CD4-positive, alpha-beta T cell treated with Interleukin-17A for 1 hour (primary cell): ENCODE measurements at places on chromosomes 5 and 9.

- no peak for DNase-seq
Observed at GRCh38 chr9:87585123-87585855, 87.6 kb downstream of the DAPK1 start.

- DNase-seq = no peak
Observed at GRCh38 chr5:118236108-118236849, 752.1 kb downstream of the DTWD2 start.

DNA sequence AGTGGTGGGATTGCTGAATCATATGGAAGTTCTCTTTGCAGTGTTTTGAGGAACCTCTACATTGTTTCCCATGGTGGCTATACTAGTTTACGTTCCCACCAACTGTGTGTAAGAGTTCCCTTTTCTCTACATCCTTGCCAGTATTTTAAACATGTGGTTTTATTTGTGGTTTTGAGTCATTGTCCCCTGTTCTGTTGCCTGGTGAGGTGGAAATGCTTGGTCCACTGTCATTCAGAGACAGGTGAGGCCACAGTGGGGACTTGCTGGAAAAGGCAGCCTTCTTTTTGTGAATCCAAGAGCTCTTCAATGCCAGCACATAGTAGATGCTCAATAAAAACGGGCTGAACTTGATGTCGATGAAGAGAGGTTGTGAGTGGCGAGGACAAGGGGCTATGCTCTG lies 44.2 kb downstream of the SH3PXD2B start:
- peak; percentile 10 for DNase-seq

DNA sequence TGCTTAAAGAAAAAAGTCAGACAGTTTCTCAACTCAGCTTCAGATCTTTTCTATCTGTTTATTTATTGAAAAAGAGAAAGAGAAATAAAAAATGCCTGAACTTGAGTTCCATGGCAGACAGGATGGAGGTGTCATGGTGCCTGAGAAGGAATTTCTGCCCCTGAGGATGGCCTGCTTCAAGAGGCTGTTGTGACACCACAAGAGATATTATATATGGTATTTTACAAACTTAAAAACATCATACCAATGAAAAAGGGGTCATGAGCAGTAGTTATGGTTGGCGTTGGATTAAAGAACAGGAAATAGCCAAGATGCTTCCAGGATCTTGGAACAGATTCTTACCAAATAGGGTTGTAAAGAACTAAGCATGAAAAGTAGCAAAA lies 344.6 kb downstream of the GLIS3 start:
- DNase-seq = no peak

DNA sequence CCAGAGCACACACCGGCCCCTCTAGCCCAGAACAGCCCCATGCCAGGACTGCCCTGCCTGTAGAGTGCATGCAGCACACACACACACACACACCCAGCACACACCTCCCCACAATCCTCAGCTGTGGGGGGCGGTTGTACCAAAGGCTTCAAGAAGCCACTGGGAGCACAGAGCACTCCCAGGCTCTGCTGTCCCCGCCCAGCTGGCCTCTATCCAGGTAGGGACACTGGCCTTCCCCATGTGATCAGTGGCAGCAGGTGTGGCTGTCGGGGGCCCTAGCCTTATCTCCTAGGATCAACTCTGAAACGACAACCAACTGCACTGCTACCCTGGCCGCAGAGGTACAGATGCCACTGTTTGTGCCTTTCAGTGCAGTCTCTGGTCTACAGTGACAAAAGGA lies 2.0 kb downstream of the ANAPC2 start:
- DNase-seq = no peak

GRCh38 chr9:13205824-13206223 lies 73.7 kb downstream of the MPDZ start:
- no peak for DNase-seq

- no peak for DNase-seq
Observed at GRCh38 chr5:122137702-122138101, 8.4 kb downstream of the ZNF474 start.

- DNase-seq = peak; percentile 12
Observed at GRCh38 chr5:7754997-7755596, 95.8 kb downstream of the CFAP90 start.

DNA sequence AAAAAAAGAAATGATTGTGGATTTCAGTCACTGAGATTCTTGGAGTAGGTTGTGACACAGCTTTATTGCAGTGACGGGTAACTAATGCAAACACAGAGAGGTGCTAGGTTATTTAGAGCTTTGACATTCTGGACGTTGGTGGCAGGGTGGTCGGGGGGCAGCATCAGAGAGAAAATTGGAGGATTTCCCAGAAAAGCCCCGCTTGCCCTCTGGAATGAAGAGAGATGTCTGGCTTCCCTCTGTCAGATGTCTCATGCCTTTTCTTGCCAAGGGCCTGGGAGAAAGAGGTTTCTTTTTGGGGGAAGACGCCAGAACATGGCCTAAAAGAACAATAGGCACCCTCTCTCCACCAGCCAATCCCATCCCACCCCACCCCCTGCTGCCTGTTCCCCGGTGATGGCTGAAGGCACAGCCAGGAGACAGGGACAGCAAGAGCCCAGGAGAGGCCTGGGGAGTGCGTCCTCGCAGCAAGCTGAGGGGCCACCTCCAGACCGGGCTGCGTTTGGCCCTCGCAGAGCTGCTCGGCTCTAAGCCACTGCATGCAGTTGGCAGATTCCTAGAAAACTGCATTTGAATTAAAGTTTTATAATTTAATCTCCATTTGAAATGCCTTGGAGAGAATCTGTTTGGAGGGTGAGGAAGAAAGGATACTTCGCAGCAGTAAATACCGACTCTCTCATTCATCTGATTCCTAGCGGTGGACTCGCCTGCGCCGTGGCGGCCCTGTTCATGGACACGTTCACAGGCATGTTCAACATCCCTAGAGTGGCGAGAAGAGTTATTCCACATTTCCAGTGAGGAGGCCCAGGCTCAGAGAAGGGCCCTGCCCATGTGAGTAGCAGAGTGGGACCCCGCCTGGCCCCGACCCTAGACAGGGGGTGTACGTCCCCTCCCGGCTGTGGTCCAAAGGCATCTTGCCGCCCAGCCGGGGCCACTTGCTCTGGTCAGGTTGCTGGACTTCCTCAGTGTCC lies 55.7 kb downstream of the TSPAN17 start:
- no peak for DNase-seq

- DNase-seq = no peak
Observed at GRCh38 chr9:79382044-79382443, 189.7 kb upstream of the TLE4 start.

- no peak for DNase-seq
Observed at GRCh38 chr5:154478752-154479159, 729 bp upstream of the HAND1 start.

- no peak for DNase-seq
Observed at GRCh38 chr9:123816817-123817472, 113.0 kb downstream of the DENND1A start.

DNA sequence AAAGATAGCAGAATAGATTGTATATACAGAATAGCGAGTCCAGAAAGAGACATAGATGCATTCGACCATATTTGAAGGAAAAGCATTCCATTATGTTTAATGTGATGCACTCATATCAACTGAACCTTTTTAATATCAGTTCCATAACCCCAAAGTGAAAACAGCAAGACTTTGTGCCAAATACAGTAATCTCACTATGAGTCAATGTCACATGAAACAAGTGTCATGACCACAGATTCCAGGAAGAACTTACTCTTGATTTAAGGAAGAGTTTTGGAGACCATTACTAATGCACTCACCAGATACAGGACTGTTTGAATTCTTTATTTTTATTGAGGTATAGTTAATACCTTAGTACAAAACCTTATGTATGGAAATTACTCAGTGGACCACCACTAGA lies 220.5 kb downstream of the SH3GL2 start:
- DNase-seq = no peak

DNA sequence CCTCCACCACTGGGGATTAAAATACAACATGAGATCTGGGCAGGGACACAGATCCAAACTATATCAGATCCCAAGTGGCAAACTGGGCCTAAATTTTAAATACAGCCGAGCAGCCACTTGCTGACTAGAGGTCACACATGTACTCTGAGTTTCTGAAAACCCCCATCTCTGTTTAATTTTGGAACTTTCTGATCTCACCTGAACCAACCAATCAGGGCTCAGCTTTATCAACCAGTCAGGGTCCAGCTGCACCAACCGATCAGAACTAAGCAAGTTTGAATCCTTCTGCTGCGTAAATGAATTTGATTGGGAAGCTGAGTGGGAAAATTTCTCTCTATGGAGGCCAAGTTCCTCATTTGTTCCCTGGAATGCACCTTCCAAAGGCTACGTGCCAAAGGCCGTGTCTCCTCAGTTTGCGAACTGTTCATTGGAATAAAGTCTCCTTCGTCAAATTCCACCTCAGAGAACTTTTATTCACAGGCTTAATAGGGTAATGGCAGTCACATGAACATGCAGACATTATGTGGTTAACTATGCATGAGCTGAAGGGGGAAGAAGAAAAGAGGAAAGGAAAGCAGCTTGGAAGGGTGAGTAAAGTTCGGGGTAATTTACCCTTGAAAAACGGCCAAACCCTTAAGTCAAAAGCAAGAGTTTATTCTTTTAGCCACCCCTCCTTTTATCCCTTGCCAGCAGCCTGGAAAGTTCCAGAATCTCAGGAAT lies 3.7 kb downstream of the CD180 start:
- no peak for DNase-seq

- DNase-seq = peak; percentile 35
Observed at GRCh38 chr5:39205550-39205949, 13.8 kb downstream of the FYB1 start.

- DNase-seq = no peak
Observed at GRCh38 chr9:126880226-126880946, 19.9 kb downstream of the ZBTB34 start.

GRCh38 chr9:132237481-132237880 lies 75.6 kb downstream of the NTNG2 start:
- no peak for DNase-seq

- no peak for DNase-seq
Observed at GRCh38 chr9:15889555-15889954, 336.7 kb downstream of the CCDC171 start.

DNA sequence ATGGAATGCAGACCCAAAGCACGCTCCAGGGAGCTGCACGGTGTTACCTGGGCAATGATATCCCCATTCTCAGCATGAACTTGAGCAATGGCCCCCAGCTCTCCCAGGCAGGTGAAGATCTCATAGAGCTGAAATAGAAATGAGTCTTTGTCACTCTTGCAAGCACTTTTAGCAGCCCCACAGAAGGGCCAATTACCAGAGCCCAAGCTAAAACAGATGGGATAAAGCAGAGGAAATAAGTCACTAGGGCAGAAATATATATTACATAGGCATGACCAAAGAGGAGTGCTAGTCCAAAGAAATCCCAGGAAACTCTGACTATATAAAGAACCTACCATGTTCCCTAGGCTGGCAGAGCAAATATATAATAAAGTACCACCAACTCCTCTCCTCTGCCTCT lies 97.3 kb downstream of the DPYSL3 start:
- no peak for DNase-seq
